ENCODE measurements at places on chromosomes 5 and 9. TPM values are rescaled to one million over a fixed set of nuclear protein-coding genes. Genes with fewer than 3 reads are reported as not detected.

CDH9 gene
- not detected for total RNA-seq

LCN9 gene
- not detected for total RNA-seq

EQTN gene
- total RNA-seq: not detected

CCL28 gene
- total RNA-seq: 20.9 TPM

ZNF474 gene
- not detected for total RNA-seq

SLCO6A1 gene
- total RNA-seq: not detected

FOXI1 gene
- total RNA-seq: not detected

GABRP gene
- not detected for total RNA-seq
